Activated CD4-positive, alpha-beta memory T cell treated with anti-CD3 and anti-CD28 coated beads for 36 hours (primary cell): ENCODE measurements at places on chromosomes 2 and 18. TPM values are rescaled to one million over a fixed set of nuclear protein-coding genes. Genes with fewer than 3 reads are reported as not detected.

GRCh38 chr2:832635-833034, 118.0 kb upstream of the SNTG2 start:
- no peak for DNase-seq
- no peak overlapping the region for H3K4me3 ChIP-seq
- H3K36me3 ChIP-seq = no peaks in the 10 kb centered on the region
- no peak overlapping the region for H3K27ac ChIP-seq
- H3K27me3 ChIP-seq = peaks cover 13% of the 10 kb centered on the region

- H3K27ac ChIP-seq = no peak overlapping the region
- peaks cover 35% of the 10 kb centered on the region for H3K27me3 ChIP-seq
- DNase-seq = no peak
- peaks cover 4% of the 10 kb centered on the region for H3K36me3 ChIP-seq
- H3K4me1 ChIP-seq = peaks cover 7% of the 10 kb centered on the region
Measured at GRCh38 chr18:28178720-28179119, 1.8 kb upstream of the CDH2 start.

PLEKHA3 gene
- total RNA-seq = 22.8 TPM

SAG gene
- 1.3 TPM for total RNA-seq

SCN9A gene
- total RNA-seq = not detected

ACMSD gene
- not detected for total RNA-seq
